ENCODE measurements at places on chromosomes 7 and 10.

DNA sequence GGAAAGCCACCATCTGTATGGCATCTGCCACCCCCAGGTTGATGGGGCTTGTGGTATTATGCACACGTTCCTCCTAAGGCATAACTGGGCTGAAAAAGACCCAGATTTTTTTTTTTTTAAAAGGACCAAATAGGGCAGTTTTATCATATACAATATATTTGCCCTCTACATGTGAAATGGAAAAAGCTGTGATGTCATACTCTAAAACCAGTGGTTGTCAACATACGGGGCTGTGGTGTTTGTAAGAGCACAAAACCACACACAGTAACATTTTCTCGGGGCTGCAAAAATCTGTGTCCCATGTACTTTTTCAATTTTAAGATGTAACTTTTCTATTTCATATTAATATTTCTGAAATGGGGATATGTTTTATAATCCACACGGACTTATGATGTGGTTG, 34.9 kb downstream of the FAM171A1 start:
- DNase-seq: no peak

GRCh38 chr7:54349229-54349628, 192.9 kb upstream of the VSTM2A start:
- DNase-seq: no peak

DNA sequence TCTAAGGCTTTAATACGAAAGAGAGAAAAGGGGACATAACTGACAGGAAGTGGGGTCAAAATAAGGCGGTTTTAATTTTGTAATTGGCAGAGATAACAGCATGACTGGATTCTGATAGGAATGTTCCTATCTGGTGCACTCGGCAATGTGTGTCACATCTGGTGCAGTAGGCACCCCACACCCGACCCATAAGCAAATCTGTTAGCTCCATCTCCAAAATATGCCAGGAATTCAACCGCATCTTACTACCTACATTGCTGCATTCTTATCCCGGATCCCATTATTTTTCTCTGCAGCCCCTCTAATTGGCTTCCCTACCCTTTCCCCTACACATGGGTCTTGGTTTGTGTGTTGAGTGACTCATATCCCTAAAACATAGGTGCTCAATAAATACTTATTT, 19.1 kb upstream of the GALNT11 start:
- DNase-seq: no peak

GRCh38 chr7:76241141-76241540, 39.4 kb downstream of the SRRM3 start:
- DNase-seq: no peak

DNA sequence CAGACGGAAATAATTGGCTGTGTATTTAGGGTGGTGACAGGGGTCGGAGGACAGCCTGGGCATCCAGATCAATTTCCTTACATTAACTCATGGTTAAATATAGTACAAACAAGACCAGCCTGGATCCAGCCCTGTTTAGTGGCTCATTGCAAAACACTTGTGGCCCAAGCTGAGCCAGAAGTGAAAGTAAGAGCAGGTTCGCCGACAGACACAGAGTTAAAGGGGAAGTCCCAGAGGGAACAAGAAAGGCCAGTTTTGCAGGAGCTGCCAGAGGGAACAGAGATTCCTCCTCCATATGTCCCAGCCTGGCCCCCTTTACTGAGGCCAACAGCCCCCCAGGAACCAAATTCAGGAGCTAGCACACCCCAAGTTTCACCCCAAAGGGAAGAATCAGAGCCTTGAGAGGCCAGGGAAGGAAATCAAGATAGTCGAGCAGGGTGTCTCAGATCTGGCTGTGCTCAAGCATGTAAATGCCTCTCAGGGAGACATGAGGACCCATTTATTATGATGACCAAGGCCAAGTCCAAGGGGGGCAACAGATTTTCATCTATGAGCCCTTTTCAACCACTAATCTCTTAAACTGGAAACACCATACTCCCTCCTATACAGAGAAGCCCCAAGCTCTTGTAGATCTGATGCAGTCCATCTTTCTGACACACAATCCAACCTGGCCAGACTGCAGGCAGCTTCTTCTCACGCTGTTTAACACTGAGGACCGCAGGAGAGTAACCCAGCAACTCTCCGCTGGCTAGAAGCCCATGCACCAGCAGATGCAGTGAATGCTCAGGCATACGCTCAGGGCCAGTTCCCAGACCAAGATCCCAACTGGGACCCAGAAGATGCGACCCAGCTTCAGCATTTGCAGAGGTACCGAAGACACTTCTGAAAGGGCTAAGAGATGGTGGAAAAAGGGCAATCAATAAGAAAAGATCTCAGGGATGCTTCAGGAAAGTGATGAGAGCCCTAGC, 15.9 kb upstream of the ADCK2 start:
- no peak for DNase-seq

- no peak for DNase-seq
Observed at GRCh38 chr10:97498841-97499560, at the start of gene UBTD1. UBTD1 (plus strand) TSS chr10:97498924; CDS start chr10:97499204, 280 bp downstream.

DNA sequence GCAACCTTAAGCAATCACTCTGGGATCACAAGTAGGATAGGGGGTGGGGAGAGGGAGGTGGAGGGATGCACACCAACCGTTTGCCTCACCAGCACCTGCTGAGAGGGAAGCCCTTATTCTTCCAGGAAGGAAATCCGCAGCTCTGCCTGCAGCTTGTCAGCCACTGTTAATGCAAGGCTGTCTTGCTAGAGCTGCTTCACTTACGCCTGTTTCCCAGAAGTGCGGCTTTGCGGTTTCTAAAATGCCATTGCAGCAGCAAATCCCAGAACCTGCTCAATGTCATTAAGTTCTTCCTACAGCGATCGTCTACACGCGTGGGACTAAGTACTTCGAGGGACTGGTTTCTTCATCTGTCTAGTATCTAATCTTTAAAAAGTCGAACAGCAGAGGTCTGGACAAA, 191.1 kb downstream of the ZMYND11 start:
- DNase-seq: no peak

DNA sequence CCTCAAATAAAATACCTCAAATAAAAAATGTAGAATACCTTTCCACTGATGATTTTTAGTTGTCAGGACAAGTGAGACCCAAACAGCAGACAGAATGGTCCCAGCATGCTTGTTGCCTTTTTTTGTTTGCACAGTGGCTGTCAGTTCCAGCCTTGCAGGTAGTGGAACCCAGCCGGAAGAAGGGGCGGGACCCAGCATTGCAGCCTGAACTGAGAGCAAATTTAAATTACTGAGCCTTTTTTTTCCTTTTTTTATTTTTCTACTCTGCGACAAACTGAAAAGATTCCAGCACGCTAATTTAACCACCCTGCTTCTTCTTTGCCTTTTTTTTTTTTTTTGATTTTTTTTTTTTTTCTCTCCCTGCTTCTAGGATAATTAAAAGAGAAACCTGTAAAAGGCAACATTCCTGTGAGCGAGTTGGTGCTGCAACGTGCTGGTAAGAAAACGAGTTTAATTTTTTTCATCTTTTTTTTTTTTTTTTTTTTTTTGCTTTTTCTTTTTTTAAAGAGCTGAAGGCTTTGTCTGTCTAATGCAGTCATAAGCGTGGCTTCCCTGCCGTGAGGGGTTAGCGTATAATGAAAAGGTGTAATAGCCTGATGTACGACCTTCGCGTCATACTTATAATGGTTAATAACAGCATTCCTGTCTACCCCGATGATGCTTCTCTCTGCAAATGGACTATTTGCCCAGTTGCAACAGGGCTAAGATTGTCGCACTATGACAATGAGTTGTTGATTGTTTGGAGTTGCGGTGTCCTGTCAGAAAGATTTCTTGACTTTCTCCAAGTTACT, 555.3 kb upstream of the CELF2 start:
- no peak for DNase-seq

- no peak for DNase-seq
Observed at GRCh38 chr7:152177681-152178404, 152.4 kb downstream of the GALNT11 start.

DNA sequence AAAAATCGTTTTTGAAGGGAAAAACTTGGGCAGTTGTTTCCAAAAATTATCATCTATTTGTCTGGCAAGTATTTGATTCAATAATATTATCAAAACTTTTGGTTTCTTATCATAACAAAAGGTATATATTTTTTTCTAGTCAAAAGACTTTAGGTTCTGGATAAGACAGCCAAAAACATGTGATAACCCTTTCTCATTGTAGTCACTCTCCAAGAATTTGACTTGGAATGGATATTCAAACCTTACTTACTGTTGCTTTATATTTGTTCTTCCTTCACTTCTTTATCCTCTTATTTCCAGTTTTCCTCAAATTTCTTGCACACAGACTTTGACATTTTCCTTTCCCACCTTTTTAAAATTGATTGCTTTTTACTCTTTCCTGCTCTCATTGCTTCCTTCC, 140.9 kb upstream of the FAM3C start:
- DNase-seq: no peak

DNA sequence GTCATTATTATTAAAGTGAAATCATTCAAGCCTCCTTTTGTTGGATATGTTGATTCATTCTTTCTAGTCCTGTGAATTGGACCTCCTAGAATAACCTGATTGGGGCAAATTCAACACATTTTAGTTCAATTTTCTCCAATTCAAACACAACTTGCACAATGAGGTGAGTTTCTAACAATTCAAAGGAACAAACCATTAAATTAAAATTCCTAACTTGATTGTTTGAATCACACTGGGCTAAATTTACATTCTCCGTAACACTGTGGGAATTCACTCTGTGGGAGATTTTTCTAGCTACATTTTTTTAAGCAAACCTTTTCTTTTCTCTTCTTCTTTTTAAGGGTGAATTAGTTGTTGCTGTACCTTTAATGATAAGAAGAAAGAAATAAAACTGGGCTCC, 68.3 kb upstream of the CABCOCO1 start:
- DNase-seq: no peak

DNA sequence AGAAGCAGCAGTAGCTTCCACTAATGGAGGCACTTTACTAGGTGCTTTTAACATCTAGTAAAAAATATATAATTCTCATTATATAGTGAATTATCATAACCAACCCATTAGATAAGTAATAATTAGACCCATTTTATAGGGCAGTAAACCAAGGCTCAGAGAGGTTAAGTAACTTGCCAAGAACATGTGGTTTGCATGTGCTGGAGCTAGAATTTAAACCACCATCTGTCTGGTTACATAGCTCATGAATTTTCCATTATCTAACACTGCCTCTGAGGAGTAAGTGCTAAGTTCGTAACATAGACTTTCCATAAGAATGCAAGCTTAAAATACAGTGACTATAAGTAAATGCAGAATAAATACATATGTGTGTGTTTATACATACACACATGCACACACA, 41.9 kb downstream of the CREB3L2 start:
- no peak for DNase-seq

GRCh38 chr10:6365384-6365783, 162.7 kb downstream of the PFKFB3 start:
- DNase-seq: no peak

- DNase-seq: no peak
Observed at GRCh38 chr7:12729112-12729511, 41.7 kb downstream of the ARL4A start.

- DNase-seq: no peak
Observed at GRCh38 chr7:47552621-47553020, 29.3 kb downstream of the TNS3 start.

DNA sequence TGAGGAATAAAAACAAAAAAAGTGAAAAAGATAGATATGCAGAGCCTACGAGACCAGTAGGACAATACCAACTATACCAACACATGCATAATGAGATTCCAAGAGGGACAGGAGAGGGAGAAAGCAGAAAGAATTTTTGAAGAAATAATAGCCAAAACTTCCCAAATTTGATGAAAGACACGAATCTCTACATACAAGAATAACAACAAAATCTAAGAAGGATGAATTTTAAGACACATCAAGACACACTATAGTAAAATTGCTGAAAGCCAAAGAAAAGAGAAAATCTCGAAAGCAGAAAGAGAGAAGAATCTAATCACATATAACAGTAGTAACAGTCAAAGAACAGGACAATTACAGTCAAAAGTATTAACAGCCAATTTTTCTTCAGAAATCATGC, 7.5 kb upstream of the MAT1A start:
- DNase-seq: no peak

DNA sequence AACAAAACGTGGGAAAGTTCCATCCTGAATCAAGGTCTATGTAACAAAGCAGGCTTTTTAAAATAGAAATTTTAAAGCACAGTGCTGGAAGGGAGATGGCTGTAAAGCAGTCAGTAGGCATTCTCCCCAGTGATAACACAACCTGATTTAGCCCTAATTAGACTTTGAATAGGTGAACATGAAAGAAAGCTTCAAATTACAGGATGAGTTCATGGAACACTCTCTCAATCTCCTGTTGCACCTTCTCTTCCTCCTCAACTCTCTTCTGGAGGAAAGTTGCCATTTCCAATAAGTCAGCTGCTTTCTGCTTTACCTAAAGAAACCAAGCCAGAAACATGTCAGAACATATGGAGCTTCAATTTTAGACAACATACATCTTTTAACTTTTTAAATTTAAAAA, 20.1 kb downstream of the SFR1 start:
- no peak for DNase-seq

GRCh38 chr10:114801411-114801813, 20.2 kb upstream of the FHIP2A start:
- no peak for DNase-seq

- no peak for DNase-seq
Observed at GRCh38 chr10:34109952-34110702, 705.0 kb downstream of the PARD3 start.

DNA sequence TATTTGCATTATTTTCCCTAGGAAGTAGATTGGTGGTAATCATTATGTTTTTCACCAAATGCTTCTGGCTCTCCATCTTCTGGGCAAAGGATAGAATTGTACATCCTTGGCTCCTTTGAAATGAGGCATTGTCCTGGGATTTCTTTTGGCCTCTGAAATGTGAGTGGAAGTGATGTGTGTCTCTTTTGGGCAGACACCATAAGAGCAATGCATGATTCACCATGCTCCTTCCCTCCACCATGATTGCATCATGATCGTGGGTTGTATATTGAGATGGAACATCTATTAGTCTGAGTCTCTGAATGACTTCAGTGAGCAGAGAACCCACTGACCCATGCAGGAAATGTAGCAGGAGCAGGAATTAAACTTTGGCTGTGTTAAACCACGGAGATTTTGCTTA, 49.2 kb downstream of the ADRA2A start:
- no peak for DNase-seq

- DNase-seq: no peak
Observed at GRCh38 chr7:35657125-35657524, 37.8 kb downstream of the HERPUD2 start.
